ENCODE measurements at places on chromosomes 6 and 20.

DNA sequence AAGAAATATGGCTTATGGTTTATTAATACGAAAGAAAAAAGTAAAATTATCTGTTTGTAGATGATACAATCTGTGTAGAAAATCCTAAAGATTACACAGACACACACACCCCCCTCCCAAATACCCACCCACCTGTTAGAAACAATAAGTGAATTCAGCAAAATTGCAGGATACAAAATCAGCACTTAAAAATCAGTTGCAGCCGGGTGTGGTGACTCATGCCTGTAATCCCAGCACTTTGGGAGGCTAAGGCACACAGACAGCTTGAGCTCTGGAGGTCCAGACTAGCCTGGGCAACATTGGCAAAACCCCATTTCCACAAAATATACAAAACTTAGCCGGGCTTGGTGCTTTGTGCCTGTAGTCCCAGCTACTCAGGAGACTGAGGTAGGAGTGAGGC lies 42.3 kb downstream of the NINL start:
- DNase-seq: no peak

DNA sequence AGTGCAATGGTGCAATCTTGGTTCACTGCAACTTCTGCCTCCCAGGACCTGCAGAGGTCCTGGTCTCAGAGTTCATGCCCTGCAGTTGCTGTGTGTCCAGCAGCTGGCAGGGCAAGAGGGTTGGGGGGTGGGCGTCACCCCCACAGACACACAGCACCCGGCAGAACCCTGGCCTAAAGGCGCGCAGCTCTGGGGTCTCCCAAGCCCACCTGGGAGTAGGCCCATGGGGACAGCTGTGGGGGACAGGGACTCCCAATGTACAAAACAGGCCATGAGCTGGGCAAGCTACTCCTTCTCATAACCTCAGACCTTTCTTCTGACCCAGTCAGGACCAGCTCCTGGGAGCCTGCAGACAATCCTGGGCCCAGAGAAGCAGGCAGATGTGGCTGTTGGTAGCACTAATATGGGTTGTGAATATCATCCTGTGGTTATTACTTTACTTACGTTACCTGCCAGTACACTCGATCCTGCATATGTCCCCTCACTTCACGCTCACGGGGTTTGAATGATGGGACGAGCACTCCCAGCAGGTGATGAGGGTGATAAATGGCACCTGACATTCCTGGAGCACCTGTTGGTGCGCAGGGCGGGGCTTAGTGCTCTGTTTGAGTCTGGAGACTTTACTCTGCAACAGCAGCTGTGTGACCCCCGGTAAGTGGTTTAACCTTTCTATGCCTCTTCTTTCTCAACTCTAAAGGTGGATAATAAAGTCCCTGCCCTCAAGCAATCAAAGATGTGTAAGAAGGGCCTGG lies 39.9 kb upstream of the SULF2 start:
- no peak for DNase-seq

GRCh38 chr6:170026751-170027646 lies 263.9 kb downstream of the DLL1 start:
- no peak for DNase-seq

DNA sequence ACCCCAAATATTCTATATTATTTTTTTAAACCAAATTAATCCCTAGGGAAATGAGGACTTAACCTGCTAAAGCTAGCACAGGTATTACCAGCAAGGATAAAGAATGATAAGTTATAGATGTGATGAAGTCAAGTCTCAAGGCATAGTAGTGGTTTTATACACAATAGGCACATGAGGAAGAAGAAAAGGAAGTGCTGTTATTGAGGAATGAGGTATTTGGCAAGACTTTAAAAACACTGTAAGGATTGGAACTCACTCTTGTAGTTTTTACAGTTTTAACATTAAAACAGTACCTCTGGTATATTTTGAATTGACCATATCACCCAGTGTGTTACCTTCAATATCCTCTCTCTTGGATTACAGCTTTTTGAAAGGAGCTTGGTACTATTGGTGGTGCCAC lies 54.6 kb downstream of the PHF3 start:
- DNase-seq: no peak

GRCh38 chr6:79814940-79815339 lies 132.4 kb downstream of the ELOVL4 start:
- DNase-seq: no peak

- DNase-seq: peak; percentile 72
Observed at GRCh38 chr6:52416629-52417151, 3.5 kb upstream of the EFHC1 start.

- DNase-seq: no peak
Observed at GRCh38 chr6:107187630-107188029, 72.3 kb upstream of the BEND3 start.

DNA sequence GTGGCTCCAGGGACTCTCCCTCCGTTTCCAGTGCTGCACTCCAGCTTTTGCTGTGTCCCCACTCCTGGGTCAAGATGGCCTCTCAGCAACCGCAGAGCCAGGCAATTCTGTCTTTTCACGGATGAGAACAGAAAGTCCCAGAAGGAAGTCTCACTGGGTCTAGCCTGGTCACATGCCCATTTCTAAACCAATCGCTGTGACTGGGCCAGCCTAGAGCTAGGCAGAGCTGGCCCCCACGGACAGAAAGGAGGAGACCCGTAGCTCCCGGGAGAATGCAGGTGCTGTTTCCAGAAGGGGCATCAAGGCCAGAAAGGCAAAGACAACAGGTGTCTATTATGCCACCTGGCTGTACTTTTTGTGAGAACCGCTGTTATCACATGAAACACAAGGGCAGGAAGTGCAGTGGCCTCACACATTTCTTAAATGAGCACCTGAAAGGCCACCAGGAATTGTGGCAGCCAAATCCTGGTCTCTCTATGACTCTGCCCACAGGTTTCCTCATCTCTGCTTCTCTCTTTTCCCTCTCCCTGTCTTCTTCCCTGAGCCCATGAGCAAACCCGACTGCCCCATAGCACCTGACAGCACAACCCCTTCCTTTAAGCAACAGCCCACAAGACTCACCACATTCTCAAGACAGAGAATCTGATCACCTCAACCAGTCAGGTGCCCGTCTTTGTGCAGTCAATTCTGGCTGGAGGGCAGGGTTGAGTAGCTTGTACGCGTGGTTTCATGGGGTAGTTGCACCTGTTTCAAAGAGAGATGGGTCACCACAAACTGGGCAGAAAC lies 37.1 kb upstream of the B4GALT5 start:
- no peak for DNase-seq

DNA sequence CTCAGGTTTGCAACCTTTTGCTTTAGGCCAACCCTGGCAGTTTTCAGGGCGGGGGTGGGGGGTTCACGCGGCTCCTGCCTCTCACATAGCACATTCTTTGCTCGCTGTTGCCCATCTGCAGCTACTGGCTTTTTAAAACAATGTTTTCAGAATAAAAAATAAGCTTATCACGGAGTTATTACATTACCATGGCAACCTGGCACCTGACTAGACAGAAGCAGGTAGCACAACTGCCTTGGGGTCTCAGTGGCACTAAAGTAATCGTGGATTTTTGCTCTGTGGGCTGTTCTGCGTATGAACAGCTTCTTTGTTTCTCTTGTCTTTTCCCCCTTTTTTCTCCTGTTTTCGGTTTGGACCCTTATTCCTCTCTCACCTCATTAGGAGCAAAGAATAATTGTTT lies 9.1 kb upstream of the MANBAL start:
- no peak for DNase-seq

DNA sequence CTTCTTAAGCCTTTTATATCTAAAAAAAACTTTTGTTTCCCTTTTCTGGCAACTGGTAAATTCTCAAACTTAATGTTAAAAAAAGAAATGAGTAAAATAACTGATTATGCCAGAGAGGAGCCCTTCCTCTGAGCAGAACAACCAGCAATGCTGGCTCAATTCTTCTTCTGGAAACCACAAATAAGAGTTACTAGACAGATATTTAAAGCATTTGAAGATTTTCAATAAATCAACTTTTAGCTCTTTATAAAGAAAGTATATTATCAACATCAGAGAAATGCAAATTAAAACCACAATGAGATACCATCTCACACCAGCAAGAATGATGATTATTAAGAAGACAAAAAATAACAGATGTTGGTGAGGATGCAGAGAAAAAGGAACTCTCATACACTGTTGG lies 61.1 kb upstream of the TCF21 start:
- no peak for DNase-seq

DNA sequence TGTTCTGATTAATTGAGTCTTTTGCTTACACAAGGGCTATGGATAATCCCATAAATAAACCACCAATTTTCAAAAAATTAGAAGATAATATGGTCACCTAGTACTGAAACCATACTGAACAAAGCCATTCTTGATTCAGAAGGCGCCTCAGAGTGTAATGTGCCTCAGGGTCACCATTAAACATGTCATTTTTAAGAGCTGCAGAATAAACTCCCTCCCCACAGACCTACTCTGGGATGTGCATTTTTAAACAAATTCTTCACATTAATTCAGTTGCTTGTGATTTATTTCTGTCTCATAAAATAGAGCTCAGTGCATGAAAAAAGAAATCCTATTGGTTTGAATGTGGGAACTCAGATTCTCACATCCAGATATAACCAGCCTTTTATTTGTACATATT lies 202.1 kb upstream of the HEY2 start:
- DNase-seq: no peak

GRCh38 chr6:15779726-15780125 lies 116.9 kb upstream of the DTNBP1 start:
- no peak for DNase-seq

- no peak for DNase-seq
Observed at GRCh38 chr6:94510877-94511276, 1066.5 kb upstream of the MANEA start.

GRCh38 chr6:31614075-31614619 lies 887 bp upstream of the AIF1 start:
- DNase-seq: no peak

GRCh38 chr6:125733516-125734300 lies 15.7 kb upstream of the HEY2 start:
- peak; percentile 82 for DNase-seq

- DNase-seq: no peak
Observed at GRCh38 chr6:136147342-136147741, 102.8 kb downstream of the MTFR2 start.

Measured in SK-MEL-5 (cell line).